Osteocyte (in vitro differentiated cells): ENCODE measurements at places on chromosomes 7 and 10.
A peak's percentile ranks its signal among the peaks of the same experiment; 100 is the strongest.

DNA sequence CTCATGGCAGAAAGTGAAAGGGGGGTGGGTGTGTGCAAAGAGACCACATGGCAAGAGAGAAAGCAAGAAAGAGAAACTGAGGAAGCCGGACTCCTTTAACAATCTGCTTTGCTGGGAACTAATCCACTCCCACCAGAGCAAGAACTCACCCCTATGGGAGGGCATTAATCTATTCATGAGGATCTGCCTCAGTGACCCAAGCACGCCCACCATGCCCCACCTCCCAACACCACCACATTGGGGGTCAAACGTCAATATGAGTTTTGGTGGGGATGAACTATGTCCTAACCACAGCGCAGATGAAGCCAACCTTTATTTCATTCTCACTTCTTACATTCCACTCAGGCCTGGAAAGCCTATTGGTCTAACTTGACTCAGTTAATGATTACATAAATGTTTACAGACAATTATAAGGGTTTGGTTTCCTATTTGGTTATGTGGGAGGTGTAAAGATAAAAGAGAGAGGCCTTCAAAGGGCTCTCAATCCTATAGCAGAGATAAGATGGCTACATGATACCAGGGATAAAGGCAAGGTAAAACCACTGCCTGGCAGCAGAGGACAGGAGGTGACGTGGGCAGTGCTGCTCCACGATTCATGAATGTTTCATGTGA, 601.8 kb downstream of the PARD3 start:
- DNase-seq = no peak

DNA sequence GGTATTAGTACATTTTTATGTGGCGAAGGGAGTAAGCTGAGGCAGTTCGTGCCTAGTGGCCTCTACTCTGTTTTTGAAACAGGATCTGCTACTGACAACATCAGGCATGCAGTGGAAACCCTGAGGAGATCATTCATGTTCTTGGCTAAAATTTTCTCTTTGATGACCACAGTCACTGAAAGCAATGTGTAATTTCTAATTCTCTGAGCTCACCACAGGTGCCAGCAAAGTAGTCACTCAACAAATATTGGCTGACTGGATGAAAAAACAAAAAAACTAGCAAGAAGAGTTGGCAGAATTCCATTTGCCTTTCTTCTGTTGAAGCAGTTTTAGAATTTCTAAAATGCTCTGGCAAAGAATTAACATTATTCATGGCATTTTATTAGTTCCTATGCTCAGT, 176.5 kb upstream of the KCTD7 start:
- no peak for DNase-seq

GRCh38 chr7:2876031-2876731, 32.1 kb upstream of the GNA12 start:
- no peak for DNase-seq

DNA sequence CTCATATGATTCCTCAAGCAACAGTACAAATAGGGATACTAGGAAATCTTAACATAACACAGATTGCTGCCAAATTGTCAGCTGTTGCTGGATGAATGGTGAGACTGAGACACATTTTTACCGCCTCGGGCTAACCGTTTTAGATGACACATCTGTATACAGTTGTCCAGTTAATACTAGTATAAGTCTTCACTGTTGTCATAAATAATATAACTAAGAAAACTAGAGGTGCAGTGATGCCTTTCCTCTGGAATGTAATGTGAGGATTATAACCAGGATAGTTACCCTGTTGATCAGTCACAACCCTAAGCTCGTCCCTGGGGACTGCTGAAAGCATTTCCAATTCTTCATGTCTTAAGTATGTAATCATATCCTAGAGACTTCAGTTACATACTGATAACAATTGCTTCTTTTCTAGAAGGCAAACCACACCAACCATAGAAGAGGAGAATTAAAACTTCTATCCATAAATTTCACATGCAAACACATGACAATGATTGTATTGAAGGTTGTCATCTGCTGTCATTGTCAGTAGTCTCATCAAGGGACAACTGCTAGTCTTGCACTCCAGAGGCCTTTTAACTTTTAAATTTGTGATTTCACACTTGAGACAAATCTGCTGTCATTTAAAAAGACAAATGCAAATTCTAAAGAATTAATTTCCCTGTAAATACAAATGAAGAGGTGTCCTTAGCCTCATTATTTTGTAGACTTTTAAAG, 100.4 kb upstream of the SEMA3D start:
- DNase-seq = no peak

DNA sequence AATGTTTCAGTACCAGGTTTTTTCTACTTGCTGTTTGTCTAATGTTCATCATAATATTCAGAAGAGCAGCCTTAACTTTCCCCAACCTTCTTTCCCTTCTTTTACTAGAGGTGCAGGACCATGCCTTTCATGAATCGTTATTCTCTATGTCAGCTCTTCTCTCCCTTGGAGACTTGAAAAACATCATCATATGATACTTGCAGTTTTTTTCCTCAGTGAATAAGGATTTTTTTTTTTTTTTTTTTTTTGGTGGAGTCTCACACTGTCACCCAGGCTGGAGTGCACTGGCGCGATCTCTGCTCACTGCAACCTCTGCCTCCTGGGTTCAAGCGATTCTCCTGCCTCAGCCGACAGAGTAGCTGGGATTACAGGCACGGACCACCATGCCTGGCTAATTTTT, 30.1 kb downstream of the SMNDC1 start:
- DNase-seq = no peak

DNA sequence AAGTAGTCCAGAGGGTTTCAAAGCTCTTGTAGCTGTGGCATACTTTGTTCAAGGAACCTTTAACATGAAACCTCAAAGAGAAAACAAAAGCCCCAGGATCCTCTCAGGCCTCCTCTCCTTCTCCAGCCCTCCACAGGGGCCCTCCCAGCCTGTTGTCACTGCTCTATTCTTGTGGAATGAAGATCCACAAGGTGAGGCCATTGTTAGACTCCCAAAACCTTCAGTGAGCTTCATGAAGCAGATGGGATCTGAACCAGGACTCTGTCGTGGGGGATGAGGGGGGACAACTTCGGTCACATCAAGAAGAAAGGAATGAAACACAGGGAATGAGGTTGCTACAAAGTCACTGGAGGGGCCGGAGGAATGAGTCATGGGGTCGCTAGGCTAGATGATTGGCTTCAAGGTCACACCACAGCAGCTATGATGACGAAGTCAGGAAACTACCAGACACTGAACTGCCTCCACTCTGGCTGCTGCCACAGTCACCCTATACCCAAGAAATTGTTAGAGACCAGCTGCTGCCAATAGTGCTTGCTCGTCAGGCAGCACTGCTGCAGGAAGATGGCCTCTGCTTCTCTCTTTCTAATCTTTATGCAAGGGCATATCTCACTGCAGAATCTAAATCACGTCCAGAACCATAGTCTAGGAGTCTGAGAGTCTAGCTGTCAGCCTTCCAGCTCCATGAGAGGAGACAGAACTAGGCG, 208.8 kb downstream of the HIBADH start:
- DNase-seq = no peak

- no peak for DNase-seq
These were observed 228.8 kb downstream of the GATA3 start for GRCh38 chr10:8283166-8283905.

DNA sequence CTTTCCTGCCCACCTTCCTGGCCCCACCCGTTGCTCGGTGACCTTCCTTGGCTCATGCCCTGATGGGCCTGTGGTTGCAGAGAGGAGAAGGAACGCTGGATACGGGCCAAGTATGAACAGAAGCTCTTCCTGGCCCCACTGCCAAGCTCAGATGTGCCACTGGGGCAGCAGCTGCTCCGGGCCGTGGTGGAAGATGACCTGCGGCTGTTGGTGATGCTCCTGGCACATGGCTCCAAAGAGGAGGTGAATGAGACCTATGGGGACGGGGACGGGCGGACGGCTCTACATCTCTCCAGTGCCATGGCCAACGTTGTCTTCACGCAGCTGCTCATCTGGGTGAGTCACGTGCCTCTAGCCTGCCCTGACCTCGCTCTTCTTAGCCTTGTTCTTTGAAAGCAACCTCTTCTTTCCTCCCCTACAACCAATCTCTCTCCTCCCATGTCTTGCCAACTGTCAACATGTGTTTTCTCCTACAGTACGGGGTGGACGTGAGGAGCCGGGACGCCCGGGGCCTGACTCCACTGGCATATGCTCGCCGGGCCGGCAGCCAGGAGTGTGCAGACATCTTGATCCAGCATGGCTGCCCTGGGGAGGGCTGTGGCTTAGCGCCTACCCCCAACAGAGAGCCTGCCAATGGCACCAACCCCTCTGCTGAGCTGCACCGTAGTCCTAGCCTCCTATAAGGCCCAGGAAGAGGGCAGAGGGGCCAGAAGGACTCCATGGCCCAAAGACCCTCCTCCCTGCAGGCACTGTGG, 24.1 kb downstream of the GBX1 start:
- peak; percentile 78 for DNase-seq

DNA sequence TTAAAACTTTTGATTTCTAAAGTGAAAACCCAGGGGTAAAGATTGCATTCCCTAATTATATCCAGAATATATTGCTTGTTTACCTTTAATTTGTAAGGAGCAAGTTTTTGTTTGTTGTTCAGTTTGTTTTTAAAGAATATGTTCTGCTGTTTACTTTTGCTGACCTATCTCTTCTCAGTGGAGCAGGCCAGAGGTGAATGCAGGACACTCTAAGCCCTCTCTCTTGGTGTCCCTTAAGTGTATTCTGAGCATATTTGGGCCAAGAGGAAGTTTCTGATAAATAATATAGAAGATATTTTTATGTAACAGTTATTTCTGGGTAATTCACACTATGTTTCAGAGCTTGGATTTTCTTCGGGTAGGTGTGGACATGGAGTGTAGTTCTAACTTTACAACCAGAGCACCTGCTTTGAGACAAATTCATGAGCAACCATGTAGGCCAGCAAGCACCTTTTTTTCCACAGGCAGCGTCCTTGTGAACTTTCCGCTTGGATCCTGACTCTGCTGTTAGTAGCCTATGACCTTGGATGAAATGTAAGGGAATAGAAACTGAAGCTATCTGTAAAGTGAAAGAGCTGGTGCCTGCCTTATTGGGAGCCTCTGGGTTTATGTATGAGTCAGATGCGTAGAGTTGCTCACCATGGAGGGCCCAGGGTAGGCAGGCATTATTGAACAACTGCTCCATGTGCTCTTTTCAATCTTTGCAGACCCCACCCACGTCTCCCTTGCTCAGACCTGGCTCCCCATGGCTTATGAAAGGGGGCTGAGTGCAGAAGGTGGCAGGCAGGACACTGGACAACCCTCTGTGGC, 16.1 kb downstream of the OGDH start:
- DNase-seq = no peak

DNA sequence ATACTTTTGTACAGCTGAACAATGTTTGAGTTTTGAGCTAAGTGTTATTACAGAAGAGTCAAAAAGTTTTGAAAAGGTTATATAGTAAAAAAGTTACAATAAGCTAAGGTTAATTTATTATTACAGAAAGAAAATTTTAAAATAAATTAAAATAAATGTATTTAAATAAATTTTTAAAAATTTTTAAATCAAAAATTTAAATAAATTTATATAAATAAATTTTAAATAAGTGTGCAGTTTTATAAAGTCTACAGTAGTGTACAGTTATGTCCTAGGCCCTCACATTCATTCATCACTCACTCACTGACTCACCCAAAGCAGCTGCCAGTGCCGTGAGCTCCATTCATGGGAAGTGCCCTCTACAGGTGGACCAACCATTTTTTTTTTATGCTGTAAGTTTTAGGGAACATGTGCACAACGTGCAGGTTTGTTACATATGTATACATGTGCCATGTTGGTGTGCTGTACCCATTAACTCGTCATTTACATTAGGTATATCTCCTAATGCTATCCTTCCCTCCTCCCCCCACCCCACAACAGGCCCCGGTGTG, 462.9 kb upstream of the ZMIZ1 start:
- DNase-seq = no peak

DNA sequence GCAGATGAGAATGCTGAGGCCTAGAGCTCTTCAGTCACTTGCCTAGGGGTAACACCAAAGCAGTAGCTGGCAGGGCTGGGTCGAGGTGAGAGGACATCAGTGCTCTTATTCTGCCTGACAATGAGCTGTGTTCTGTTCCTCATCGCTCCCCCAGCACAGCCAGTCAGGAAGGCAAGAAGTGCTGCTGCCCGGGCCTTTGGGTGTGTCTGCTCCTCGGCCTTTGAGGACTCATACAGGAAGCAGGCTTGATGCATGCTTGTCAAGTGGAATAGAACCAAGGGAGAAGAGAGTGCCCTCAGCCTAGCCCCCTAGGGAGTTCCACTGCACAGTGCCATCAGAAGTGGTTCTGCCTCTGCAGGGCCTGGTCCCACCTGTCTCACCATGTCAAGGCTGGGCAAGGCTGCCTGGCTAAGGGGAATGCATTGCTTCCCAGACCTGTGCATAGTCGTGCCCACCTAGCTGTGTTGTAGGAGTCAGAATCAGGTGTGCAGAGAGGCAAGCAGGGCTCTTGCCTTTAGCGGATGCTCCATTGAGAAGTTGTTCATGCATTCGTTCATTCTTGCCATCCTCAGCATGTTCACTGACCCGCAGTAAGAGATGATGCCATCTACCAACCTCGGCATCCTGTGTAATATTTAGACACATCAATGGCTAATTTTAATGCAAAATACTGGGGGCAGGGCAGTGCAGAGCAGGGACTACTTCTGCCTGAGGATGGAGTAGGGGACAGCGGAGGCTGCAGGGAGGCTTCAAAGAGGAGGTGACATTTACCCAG, 156.6 kb downstream of the RPS24 start:
- DNase-seq = no peak

GRCh38 chr10:58281092-58281752, 12.3 kb downstream of the CISD1 start:
- DNase-seq = no peak

DNA sequence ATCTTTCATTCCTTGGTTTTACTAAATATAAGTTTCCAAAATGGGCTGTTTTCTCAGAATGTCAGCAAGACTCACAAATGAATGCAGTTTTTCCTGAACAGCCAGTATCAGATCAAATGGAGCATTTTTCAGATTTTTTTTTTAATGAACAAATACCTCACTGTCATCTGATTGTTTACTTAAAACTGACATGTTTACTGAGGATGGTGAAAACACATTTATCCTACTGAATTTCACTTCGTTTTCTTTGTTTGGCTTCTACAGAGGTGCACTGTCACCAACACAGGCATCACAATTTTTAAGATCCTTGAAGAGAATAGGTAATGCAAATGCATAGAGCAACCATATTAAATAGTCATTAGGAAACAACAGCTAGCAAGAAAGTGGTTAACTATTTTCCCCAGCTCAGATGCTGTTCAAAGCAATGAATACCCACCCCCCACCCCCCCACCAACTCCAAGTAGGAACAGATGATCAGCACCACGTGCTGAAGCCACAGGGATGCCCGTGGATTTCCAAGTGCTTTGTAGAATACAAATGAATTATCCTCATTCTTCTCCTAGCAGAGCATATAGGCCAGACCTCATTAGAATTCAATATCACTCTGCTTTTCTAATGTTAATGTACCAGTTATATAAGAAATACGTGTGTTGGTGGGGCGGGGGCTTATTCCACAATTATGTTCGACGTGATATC, 205.9 kb downstream of the SKAP2 start:
- DNase-seq = no peak

DNA sequence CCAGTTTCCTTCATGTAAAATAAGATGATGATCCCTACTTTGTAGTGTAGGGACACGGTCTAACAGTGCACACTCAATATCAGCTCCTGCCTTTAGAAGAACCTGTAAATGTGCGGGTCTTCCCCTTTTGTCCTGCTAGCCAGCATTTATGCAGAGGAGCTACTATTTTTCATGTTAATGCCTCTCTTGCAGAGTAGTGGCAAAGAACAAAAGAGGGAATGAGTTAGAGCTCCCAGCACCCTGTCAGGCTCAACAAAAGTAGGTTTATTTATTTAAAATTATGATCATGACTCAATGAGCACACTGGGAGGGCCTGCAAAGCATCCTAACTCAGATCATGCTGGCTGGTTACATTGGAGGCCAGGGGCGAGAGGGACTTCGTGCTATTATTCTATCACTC, 414.5 kb upstream of the COBL start:
- DNase-seq = no peak
